ENCODE measurements at places on chromosomes 6 and 20. TPM values are rescaled to one million over a fixed set of nuclear protein-coding genes. Genes with fewer than 3 reads are reported as not detected.

GRCh38 chr6:170182781-170183120 lies 108.1 kb downstream of the DLL1 start:
- no peak for DNase-seq

The NMBR gene
- total RNA-seq: 0.09 TPM

- DNase-seq: no peak
Measured at GRCh38 chr6:170124836-170125235, 166.0 kb downstream of the DLL1 start.

The GPSM3 gene
- total RNA-seq: 4.5 TPM

DNA sequence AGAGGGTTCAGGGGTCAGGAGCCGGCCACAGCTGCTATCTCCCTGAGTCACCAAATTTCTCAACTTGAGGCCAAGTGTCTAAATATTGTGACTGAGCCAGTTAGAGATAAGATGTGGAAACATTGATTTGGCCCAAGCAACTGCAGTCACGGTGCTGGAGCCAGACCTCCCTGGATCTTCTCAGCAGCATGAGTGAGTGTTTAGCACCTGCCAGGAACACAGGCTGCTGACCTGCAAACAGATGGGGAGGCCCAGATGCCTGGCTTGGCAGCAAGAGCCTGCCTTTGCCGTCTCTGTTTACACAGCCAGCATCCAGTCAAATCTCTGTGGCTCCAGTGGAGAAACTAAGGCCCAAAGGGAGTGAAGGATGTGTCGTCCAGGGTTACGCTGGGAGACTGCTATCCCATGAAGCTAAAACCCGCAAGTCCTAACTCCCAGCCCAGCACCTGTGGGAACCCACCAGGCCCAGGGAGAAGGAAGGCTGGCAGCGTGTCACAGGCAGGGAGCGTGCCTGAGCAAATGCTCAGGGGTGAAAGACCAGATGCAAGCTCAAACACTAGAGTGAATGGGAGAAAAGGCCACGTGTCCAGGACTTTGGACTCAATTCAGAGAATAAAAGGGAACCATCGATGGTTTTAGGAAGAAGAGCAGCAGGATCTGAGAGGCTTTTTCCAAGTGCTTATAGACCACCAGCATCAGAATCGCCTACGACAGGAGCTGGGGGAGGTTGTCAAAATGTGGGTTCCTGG lies 15.9 kb upstream of the PTGIS start:
- no peak for DNase-seq

The PAK5 gene
- total RNA-seq: 1.6 TPM

DNA sequence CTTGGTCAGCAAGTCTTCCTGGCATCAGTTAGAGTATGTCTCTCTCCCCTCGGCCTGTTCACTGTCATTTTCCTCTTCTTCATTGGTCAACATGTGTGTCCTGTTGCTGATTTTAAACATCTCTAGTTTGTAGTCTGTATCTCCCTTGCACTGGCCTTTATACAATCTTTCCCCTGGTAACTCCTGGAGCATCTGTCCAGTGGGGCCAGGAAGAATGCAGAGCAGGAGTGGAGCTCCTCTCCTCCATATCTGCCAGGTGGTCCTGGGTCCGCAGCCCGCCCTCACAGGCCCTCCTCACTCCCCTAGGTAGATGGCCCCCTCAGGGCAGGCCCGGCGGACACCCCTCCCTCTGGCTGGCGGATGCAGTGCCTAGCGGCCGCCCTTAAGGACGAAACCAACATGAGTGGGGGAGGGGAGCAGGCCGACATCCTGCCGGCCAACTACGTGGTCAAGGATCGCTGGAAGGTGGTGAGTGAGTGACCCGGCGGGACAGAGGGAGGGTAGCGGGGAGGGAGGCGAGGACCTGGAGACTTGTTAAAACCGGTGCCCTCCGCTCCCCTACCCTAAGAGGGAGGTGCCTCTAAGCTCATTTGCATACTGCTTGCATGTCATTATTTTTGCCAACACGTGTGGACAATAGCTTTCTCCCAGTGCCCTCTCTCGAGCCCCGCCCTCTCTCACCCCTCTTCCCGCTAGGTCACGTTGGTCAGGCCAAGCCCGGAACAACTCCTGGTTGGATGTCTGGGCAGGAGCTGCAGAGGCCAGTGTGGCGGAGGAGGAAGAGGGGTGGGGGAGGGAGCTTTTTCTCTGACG lies 3.2 kb downstream of the TTBK1 start:
- peak; percentile 92 for DNase-seq

DNA sequence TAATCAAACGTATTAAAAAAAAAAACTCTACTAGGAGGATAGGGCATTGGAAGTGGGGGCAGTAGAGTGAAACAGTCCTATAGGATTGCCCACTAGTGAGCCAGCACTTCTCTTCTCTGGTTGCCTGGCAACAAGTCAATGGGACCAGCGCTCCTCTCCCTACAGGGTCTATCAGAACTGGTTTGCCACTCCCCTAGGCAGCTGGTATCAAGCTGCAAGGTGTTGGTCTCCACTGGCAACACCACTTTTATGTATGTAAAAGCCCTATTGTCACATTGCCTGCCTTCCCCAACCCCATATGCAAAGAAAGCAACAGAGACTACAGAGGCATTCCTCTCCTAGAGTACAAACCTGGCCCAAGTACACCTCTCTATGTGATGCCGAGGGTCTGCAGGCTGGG lies 166.9 kb upstream of the MCHR2 start:
- DNase-seq: peak; percentile 54

DNA sequence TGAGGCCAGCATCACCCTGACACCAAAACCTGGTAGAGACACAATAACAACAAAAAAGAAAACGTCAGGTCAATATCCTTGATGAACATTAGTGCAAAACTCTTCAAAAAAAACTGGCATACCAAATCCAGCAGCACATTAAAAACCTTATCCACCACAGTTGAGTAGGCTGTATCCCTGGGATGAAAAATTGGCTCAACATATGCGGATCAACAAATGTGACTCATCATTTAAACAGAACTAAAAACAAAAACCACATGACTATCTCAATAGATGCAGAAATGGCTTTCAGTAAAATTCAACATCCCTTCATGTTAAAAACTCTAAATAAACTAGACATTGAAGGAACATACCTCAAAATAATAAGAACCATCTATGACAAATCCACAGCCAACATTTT lies 59.6 kb upstream of the PHIP start:
- no peak for DNase-seq

The TRIM31 gene
- total RNA-seq: not detected
